Kidney (tissue), 22 donors: ENCODE measurements at places on chromosomes 3 and 15. TPM values are rescaled to one million over a fixed set of nuclear protein-coding genes. Genes with fewer than 3 reads are reported as not detected.

TTLL13 gene
- 0.54 TPM for total RNA-seq

ANKRD63 gene
- not detected for total RNA-seq

GRCh38 chr15:85462029-85462428, 81.6 kb downstream of the AKAP13 start:
- DNase-seq: no peak

DNA sequence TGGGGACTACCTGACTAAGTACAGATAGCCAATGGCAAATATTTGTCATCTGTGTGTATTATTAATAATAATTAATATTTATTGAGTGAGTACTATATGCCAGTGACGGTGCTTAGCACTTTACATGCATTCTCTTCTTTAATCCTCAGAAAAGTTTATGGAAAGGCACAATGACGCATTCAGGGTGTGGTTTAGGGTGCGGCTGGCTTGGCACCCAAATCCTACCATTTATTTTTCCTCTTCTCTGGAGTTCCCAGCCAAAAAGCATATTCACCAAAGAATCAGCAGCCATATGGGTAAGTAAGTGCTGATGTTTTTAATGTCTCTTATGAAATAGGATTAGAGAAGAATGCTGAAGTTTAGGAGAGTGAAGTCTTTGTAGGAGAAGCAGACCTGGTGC, 140.4 kb upstream of the TP63 start:
- DNase-seq: no peak

- DNase-seq: no peak
Observed at GRCh38 chr3:150238048-150238802, 169.9 kb upstream of the TSC22D2 start.

- no peak for DNase-seq
Observed at GRCh38 chr3:71887256-71887655, 102.3 kb upstream of the PROK2 start.

SOX14 gene
- total RNA-seq: not detected

DNA sequence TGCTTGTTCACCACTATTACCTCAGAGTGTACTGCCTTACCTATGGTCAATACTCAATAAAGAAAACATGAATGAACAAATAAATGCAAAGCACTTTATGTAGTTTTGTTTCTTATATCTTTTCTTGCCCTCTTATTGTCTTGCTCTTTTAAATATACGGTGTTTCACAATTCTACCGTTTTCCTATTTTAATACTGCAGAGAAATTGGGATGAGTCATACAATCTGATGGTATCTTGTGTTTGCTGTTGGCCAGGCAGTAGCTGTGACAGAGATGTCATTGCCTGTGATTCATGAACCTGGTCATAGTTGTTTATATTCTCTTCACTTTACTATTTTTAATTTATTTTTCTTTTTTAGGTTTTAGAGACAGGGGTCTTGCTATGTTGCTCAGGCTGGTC, 48.3 kb downstream of the SERP1 start:
- no peak for DNase-seq
